ENCODE measurements at places on chromosomes 2 and 18.

- DNase-seq: no peak
These were observed 37.6 kb upstream of the ACKR3 start for GRCh38 chr2:236531996-236532395.

GRCh38 chr18:24187049-24187448, 48.2 kb downstream of the CABYR start:
- DNase-seq: no peak

GRCh38 chr2:148794558-148794957, 80.5 kb upstream of the KIF5C start:
- DNase-seq: peak; percentile 70

- no peak for DNase-seq
These were observed 47.0 kb upstream of the TTC39C start for GRCh38 chr18:23967321-23968089.

GRCh38 chr2:232342635-232343565, 35.7 kb upstream of the ALPP start:
- no peak for DNase-seq

- DNase-seq: no peak
These were observed 308.5 kb downstream of the GBX2 start for GRCh38 chr2:235859651-235860050.

DNA sequence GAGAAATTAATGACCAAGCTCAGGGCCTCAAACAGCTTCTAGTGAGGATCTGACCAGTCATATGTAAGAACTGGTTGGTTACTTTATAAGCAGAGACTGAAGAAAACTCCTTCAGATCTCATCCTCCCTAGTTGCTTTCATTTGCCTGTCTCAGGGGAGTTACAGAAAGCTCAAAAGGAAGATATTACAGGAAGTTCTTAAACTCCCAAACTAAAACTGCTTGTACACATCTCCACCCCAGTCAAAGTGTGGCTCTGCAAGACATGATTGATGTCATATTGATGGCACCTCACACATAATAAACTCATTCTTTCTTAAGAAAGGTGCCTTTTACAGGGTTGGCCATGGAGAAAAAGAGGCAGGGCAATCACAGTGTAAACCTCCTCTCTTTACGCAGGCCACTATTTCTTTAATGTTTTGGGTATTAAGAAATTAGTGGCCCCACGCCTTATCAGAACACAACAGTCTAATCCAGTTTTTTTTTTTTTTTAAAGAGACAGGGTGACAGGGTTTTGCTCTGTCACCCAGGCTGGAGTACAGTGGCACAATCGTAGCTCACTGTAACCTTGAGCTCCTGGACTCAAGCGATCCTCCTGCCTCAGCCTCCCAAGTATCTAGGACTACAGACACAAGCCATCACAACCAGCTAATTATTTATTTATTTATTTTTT, 62.6 kb upstream of the STK17B start:
- no peak for DNase-seq

- DNase-seq: no peak
These were observed 131.5 kb downstream of the SOCS6 start for GRCh38 chr18:70420146-70420898.

DNA sequence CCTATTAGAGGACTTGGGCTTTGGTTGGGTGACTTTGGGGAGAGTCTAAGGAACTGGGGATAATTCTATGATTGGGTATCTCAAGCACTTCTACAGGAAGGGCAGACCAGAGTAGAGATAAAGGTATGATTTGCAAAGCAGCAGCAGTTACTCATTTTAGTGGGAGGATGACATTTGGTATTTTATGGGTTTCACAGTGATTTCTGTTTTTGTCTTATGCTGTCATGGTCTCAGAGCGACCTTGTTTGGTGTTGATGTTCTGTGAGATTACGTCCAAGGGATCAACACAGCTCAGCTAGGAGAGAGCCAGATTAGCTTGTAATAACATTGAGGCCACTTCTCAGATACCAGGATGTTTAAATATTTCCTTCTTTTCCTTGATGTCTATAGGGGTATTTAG, 18.2 kb downstream of the TTR start:
- no peak for DNase-seq

DNA sequence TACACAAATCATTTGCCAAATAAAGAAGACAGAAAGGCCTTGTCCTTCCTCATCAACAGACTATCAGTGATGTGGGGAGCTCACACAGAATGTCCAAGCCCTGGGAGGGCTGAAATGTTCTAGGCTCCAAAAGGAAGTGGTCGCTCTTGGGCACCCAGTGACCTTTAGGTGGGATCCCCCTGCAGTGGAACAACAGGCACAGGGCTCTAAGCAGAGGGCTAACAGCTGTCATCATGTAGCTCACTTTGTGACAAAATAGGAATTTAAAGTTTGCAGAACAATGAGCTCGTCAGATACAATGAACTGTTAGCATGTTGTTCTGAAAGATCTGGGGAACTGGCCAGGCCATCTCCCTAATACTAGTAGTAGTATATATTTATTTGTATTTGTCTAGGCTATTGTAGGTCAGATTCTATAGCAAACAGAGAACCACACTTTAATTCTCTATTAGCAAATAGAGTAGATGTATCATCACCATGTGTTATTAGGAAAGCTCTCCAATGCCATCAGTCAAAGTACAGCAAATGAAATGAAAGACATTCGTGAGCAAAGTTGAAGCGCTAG, 151.5 kb upstream of the MAP3K20 start:
- DNase-seq: no peak

- DNase-seq: no peak
These were observed 401.9 kb downstream of the MEIS1 start for GRCh38 chr2:66836851-66837250.

GRCh38 chr2:175806125-175806490, 196.0 kb downstream of the LNPK start:
- no peak for DNase-seq

DNA sequence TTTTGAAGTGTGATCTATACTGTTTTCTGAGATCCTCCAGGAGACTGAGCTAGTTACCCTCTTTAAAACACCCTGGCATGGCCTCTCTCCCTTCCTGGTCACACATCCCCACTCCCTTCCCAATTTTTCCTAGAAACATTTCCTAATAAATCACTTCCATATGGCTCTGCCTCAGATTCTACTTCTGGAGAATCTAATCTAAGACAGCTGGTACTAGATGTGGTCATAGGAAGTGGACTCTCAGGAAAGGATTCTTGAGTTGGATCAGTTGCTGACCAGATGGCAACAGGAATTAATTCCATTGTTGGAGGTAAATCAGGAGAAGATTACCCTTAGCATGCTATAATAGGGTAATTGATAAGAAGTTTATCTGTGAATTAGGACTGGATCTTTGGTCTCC, 310.5 kb downstream of the SATB2 start:
- no peak for DNase-seq

DNA sequence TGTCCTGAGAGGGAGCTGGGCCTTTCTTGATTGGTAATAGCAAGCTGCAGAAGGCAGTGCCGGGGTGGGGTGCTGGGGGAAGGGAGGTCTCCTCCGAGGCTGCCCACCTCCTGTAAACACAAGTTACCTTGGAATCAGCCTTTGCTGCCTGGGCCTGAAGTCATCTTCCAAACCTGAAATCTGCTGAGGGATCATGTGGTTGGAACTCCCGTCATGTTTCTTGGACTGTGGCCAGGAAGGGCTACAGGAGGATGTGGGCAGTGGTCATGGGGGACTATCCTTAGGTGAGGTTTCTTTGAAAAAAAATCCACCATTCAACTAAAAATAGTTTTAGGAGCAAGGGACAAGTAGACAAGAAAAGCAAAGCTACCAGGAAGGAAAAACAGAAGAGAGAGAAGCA, 74.2 kb downstream of the CDK15 start:
- no peak for DNase-seq

- no peak for DNase-seq
These were observed 2.0 kb downstream of the ZNF521 start for GRCh38 chr18:25349926-25350487.

Data from kidney epithelial cell (primary cell).